ENCODE measurements at places on chromosomes 3 and 15.

- peak; percentile 10 for DNase-seq
Measured at GRCh38 chr3:186665625-186666188, at the start of gene HRG. Gene HRG (plus strand): TSS chr3:186666014. CDS start chr3:186666032, 18 bp downstream.

GRCh38 chr3:160001148-160001760 lies 12.6 kb downstream of the IL12A start:
- DNase-seq = no peak

DNA sequence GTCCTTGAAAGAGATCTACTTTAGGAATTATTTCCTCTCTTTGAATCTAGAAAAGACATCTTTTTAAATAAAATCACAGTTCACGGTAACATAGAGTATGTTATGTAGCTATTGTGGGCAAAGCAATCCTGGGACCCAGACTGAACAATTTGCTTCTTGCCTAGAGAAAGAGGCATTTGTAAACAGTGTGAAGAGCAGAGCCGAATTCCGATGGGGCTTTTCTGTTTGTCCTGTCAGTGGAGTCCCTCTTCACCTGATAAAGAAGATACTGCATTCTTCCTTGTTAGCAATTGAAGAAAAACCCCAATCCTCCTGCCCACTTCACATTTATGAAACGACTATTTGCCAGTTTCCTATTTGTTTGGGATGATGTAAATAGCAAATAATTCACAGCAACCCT lies 462.9 kb downstream of the WDR72 start:
- DNase-seq = no peak

GRCh38 chr3:117586161-117586560 lies 876.6 kb downstream of the TUSC7 start:
- DNase-seq = no peak

GRCh38 chr3:125331243-125331642 lies 43.9 kb downstream of the ZNF148 start:
- DNase-seq = no peak

GRCh38 chr15:50944672-50945071 lies 36.2 kb downstream of the AP4E1 start:
- no peak for DNase-seq

GRCh38 chr15:51460796-51461195 lies 119.3 kb downstream of the GLDN start:
- DNase-seq = no peak

DNA sequence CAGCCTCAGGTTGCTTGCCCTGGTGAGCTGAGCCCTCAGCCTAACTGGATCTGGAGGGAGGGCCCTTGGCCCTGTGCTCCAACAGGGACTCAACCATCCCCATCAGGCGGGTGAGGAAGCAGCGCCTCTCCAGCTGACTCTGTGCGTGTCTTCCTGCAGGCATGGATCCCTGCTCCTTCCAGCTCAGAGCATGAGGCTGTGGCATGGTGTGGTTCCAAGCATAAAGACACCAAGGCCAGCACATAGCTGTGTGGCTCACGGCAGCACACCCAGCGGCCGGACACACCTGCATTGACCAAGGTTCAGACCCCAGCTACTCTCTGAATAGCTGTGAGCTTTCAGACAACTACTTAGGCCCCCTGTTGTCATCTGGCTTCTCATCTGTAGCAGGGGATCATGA lies 131.0 kb upstream of the PLXNA1 start:
- DNase-seq = no peak

GRCh38 chr3:62665627-62666437 lies 209.4 kb downstream of the CADPS start:
- peak; percentile 68 for DNase-seq

- no peak for DNase-seq
Measured at GRCh38 chr3:162052636-162053035, 556.0 kb downstream of the OTOL1 start.

DNA sequence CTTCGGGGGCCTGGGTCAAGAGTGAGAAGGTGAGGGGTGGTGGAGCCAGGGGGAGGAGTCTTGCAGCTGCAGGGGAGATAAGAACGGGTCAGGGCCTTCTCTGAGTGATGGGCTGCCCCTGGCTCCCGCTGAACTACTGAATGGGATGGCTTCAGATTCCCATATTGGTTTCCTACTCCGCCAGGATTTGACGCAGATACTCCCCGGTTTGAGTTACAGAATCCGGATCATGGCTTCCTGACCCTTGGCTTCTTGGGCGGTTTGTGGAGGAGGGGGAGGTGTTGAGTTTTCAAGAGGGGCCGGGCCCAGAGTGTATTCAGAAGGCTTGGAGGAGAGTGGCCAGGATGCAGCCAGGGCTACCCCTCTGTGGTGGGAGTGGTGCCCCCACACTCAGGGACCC lies 119.9 kb upstream of the ATP2B2 start:
- no peak for DNase-seq

GRCh38 chr15:49987198-49987785 lies 131.7 kb downstream of the ATP8B4 start:
- DNase-seq = no peak

DNA sequence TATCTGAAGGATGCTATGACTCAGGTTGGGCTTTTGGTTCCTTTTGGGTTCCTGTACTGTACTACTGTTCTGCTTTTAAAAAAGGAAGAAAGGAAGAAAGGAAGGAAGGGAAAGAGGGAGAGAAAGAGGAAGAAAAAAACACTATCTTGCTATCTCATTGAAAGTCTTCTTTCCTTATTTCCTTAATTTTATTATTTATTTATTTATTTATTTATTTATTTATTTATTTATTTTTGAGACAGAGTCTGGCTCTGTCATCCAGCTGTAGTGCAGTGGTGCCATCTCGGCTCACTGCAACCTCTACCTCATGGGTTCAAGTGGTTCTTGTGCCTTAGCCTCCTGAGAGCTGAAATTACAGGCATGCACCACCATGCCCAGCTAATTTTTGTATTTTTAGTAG lies 198.9 kb upstream of the SOX2 start:
- DNase-seq = no peak

DNA sequence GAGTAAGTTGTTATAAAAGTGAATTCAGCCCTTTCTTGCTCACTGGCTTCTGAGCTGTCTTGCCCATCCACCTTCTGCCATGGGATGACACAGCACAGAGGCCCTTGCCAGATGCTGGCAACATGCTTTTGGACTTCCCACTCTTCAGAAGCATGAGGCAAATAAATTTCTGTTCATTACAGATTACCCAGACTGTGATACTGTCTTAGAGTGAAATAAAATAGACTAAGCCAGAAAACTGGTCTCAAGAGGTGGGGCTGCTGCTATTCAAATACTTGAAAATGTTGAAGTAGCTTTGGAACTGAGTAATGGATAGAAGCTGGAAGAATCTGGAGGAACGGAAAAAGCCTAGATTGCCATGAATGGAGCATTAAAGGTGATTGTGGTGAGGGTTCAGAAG lies 170.4 kb downstream of the ZMAT3 start:
- no peak for DNase-seq

GRCh38 chr15:100635406-100636071 lies 33.1 kb downstream of the ASB7 start:
- no peak for DNase-seq

DNA sequence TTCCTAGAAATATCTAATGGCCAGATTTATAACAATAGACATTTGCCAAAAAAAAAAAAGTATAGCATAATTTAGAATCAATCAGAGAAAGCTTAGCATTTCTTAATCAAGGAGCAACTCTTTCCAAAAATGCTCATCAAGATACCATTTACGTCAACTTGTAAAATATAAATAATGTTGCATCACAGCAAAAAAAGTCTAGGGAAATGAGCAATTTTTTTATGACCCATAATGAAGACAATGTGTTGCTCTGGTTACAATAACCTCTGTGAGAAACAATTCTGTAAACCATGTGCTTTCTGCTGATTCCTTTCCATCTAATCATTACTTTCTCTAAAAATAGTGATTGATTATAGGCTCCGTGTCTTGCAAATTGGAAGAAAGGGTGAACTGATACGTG lies 36.3 kb downstream of the KBTBD8 start:
- no peak for DNase-seq

DNA sequence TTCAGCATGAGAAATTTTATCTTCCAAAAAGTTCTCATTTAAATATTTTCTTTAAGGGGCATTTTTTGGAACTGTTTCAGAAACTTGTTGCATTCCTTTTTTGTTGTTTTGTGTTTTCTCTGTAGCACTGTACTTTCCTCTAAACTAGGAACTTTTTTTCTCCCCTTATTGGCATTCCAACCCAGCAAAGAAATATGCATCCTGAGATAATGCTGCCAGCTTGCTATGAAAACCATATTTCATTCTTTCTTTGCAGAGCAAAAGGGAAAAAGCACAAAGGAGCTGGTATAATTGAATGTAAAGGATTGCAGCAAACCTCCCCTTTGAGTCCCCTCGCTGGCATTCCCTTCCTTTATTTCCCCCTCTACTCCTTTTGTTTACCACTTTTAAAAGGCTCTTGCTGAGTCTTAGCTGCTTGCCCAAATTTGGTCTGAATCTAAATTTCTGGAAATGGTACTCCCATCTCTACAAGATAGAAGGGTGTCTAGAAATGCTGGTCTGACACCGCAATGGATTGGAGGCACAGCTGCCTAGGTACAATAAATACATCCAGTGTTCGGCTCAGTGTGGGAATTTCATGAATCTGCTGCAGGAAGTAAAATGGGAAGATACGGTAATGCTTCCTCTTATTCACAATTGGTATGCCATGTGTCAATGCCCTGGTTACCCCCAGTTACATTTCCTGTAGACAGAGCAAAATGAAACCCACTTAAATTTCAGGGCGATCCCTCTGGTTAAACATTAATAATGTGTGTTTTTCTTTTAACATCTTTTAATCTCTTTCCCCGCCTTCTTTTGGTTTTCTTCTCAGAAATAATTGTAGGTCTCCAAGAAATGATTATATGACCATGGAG lies 156.6 kb downstream of the MEIS2 start:
- DNase-seq = no peak

DNA sequence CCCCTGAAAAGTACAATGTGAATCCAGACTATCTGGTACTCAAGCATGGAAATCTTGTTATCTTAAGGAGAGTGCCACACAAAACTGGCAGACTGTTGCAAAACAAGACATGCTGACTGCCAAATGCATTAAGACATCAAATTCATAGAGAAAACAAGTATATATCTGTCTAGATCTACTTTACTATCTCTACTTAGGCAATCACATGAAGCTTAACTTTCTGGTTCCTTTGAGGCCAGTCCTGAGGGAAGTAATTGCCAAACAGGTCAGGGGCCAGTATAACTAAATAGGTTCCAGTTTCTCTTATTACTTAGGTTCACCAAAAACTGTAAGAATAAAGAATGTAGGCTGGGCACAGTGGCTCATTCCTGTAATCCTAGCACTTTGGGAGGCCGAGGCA lies 15.9 kb upstream of the SLC4A7 start:
- DNase-seq = no peak

DNA sequence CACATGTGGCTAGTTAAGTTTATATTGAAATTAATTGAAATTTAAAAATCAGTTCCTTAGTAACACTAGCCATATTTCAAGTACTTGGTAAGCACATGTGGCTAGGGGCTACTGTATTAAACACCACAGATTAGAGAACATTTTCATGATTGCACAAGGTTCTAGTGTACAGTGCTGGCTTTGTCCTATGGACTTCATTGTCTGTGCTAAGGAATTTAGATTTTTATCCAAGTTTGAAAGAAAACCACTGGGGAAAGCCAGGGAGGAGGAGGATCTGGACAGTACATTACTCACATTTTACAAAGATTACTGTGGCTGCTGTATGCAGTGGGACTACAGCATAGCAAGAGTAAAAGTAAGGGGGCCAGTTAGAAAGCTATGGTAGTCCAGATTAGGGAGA lies 13.9 kb downstream of the STAC start:
- no peak for DNase-seq

- no peak for DNase-seq
Measured at GRCh38 chr3:64311424-64312061, 86.3 kb upstream of the PRICKLE2 start.

Measured in spinal cord (tissue), 10 donors.